ENCODE measurements at places on chromosomes 5 and 9. TPM values are rescaled to one million over a fixed set of nuclear protein-coding genes. Genes with fewer than 3 reads are reported as not detected.

Gene ADRA1B
- total RNA-seq: not detected

Gene PHF24
- under 0.01 TPM for total RNA-seq

Gene PCDHGA4
- total RNA-seq: 0.81 TPM

Gene LEAP2
- 0.81 TPM for total RNA-seq

Gene TMEM215
- total RNA-seq: not detected

DNA sequence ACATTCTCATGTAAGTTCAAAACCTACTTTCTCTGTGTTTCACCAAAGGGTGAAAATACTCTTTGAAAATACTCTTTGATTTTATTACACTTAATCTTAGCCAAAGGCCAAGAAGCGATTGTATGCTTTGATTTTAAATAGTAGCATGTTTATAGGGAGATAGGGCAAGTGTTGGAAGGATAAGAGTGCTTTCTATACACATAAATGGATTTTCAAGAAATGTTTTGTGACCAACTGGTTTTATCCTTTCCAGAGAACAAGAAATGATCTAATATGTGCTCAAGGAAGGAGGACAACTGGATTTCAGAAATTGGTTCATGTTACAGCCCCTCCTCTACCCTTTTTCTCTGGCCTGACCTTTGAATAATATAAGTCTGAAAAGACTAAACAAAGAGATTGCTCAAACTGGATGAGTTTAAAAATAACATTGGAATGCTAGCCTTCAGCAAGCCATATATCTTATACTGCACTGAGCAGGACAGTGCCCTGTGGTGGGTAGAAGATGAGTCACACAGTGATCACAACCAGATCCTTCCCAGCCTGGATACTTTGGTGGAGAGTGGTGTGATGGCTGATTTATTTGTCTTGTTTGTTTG, 13.1 kb downstream of the PALM2AKAP2 start:
- no peak for DNase-seq

GRCh38 chr5:67019065-67019845, 177.3 kb downstream of the CD180 start:
- no peak for DNase-seq

DNA sequence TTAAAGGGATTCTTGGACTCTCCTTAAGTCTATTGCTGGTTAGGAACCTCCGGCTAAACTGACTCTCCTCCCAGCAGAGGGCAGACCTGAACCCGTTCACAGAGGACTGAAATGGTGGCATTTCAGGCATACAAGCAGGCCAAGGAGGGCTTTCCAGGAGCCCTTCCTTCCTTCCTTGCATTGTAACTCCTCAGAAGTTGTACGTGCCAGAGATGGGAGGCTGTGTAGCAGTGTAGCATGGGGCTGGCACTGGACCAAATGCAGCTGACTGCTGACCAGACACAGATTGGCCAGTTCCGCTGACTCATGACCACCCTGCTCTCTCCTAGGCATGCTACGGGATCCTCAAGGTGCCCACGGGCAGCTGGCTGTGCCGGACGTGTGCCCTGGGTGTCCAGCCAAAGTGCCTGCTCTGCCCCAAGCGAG, 36.4 kb downstream of the JADE2 start:
- no peak for DNase-seq

DNA sequence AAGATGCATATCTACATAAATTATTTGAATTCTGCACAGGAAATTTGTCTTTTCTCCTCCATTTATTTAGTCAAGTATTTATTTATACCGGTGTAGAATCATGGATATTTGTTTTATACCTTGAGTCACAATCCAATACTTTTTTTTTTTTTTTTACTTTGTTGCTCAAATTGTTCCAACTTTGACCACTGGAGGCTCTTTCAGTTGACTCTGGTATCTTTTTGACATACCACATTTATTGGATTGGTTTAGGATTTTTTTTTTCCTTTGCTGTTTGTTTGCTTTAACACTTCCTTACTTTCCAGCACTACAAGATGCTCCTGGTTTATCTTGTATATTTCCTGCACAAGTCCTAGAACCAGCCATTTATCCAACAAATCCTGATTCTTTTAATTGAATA, 543.1 kb upstream of the RIOK2 start:
- no peak for DNase-seq

DNA sequence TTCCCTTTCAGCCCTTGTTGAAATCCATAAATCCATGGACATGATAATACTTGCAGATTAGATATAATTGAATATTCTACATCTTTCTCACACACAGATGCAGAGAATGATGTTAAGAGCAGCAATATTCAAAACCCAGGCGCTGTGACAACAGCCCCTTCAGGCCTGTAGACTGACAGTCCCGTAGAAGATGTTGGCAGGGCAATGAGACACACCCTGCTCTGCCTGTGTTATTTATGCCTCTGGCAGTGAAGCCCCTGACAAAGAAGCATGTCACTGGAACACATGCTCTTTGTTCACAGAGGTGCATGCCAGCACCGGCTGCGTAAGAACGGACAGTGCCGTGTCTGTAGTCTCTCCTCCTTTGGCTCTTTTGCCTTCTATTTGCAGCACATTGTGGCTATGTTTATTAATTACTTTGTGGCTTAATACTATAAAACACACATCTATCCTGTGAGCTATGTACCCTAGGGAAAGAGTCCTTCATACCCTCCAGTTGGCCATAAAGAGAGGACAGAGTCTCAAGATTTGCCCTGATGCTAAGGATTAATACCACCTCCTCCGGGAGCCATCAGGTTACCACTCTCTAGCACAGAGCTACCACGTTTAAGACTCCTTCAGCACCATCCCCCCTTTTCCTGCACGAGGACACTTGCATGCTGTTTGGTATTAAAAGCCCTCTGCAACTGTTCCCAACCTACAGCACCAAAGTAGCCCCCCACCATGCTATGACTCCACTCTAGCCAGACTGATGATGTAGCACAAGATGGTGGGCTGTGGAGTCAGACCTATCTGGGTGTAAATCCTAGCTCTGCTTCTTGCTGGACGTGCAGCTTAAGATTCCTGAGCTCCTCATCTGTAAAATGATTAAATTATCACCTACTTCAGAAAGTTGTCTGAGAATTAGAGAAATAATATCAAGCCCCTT, 2.0 kb upstream of the ANP32B start:
- DNase-seq: no peak

GRCh38 chr5:13478831-13479465, 465.5 kb downstream of the DNAH5 start:
- peak; percentile 34 for DNase-seq
